Activated T-helper 9 cell treated with anti-CD3 and anti-CD28 coated beads, Interleukin-2, amount 50 U/mL, for 16 hours (primary cell): ENCODE measurements at places on chromosomes 16 and 17.

GRCh38 chr17:39800540-39800939 is 62.8 kb downstream of the GRB7 start:
- DNase-seq: peak; percentile 15

- DNase-seq: no peak
Measured at GRCh38 chr16:89067677-89068443, 25.8 kb upstream of the ACSF3 start.

GRCh38 chr16:88926374-88926990 is 50.5 kb downstream of the CBFA2T3 start:
- no peak for DNase-seq

GRCh38 chr16:26391833-26392232 is 674.9 kb upstream of the C16orf82 start:
- no peak for DNase-seq

DNA sequence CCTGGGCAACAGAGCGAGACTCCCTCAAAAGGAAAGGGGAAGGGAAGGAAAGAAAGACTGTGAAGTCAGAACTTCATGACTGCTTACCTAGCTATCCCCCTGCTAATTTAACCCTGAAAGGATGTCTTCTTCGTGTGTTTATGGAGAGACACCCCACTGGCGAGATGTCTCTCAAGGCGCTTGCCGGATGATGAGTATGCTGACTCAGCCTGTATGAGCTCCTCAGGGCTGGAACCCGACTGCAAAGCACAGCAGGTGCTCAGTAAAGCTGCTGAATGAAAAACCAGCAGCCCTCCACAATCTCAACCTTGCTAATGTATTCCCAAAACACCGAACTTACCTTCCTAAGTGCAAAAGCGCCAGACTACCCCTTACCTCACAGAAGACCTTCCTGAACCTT is 2.3 kb downstream of the ANKFY1 start:
- DNase-seq: no peak

GRCh38 chr17:49018748-49019147 is 21.6 kb downstream of the IGF2BP1 start:
- DNase-seq: no peak

GRCh38 chr16:26386096-26386495 is 680.6 kb upstream of the C16orf82 start:
- no peak for DNase-seq

DNA sequence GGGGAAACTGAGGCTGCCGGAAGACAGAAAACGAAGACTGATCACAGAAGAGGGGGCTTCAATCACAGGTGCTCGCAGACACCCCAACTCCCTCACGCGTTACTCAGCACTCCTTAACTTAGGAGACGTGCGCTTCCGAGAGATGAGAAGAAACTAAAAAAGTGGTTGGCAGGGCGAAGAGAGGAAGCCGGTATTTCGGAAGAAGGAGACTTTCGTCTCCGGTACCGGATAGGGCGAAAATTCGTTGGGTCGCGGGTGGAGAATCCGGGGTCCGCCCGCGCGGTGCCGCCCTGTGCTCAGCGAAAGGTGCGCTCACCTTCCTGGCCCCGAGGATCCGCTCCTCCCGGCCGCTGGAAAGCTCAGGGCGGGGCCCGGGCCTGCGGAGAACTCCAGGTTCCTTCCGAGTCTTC is 917 bp upstream of the TBX2 start:
- no peak for DNase-seq

- DNase-seq: no peak
Measured at GRCh38 chr16:14186007-14186794, 115.1 kb downstream of the MRTFB start.

GRCh38 chr17:50169121-50169764 is 3.4 kb downstream of the SGCA start:
- DNase-seq: no peak

GRCh38 chr17:40110026-40110845 is 9.8 kb upstream of the NR1D1 start:
- DNase-seq: no peak

- no peak for DNase-seq
Measured at GRCh38 chr16:69201291-69201690, 14.3 kb downstream of the SNTB2 start.

- DNase-seq: no peak
Measured at GRCh38 chr16:89230255-89230654, 12.8 kb downstream of the ZNF778 start.

DNA sequence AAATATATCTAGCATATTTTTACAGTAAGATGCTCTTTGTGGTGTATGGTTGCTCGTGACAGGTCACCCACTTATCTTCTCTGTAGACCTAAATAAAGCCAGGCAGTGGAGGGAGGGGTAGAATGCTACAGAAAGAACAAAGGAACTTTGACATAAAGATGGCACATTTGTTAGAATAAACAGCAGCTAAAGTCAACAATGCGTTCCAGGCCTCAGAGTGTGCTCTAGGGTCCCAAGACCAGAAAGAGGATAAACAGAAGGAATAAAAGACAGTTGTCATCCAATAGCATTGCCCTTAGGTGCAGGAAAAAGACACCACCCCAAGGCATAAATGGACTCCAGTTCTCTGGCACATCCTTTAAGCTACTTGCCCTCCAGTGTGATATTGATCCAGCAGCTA is 523.0 kb upstream of the CDH11 start:
- DNase-seq: no peak

DNA sequence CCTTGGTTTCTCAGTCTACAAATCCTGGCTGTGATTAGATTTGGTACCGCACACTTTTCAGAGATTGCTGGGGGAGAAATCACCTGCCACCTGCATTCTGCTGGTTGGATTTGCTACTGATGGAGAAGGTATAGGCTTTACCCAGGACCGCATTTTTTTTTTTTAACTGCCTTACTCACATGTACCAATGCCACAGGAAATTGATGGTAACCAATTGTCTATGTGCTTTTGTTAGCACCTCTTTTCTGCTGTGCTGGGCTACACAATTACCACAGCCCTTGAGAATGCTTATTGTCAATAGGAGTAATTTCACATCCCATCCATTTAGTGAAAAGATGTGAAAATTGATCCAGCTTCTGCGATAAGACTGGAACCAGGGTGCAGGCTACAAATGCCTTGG is 74.4 kb upstream of the TANC2 start:
- DNase-seq: no peak

DNA sequence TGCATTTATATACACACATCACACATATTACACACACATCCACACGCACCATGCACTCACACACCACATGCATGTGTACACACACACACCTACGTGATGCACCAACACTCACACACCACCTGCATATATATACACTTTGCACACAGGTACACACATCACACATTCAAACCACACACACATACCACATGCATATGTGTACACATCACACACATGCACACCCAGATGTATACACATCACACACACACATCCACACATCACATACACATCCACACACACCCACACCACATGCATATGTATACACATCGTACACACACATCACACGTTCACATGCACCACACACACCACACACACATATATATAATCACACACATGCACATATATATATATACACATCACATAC is 281.8 kb downstream of the IRF8 start:
- DNase-seq: no peak

GRCh38 chr17:35164716-35165115 is 17.1 kb downstream of the UNC45B start:
- no peak for DNase-seq

DNA sequence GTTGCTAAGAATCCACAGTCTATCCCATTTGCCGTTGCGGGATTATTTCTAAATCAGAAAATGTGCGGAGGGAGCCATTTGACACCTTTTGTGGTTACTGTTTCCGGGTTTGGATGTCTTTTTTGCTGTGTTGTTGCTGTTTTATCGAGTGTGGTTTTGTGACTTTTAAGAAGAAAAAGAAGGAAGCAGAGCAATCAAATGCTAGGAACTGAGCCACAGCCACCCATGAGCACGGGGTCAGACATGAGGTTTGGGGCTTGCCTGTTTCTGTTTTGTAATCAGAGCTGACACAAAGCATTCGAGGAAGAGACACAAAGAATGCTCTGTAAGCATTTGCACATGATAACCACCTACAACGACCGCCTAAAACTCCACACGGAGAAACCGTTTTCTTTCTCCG is 53.1 kb upstream of the CHMP6 start:
- no peak for DNase-seq

- DNase-seq: no peak
Measured at GRCh38 chr17:77227461-77228240, 86.9 kb downstream of the SEC14L1 start.

DNA sequence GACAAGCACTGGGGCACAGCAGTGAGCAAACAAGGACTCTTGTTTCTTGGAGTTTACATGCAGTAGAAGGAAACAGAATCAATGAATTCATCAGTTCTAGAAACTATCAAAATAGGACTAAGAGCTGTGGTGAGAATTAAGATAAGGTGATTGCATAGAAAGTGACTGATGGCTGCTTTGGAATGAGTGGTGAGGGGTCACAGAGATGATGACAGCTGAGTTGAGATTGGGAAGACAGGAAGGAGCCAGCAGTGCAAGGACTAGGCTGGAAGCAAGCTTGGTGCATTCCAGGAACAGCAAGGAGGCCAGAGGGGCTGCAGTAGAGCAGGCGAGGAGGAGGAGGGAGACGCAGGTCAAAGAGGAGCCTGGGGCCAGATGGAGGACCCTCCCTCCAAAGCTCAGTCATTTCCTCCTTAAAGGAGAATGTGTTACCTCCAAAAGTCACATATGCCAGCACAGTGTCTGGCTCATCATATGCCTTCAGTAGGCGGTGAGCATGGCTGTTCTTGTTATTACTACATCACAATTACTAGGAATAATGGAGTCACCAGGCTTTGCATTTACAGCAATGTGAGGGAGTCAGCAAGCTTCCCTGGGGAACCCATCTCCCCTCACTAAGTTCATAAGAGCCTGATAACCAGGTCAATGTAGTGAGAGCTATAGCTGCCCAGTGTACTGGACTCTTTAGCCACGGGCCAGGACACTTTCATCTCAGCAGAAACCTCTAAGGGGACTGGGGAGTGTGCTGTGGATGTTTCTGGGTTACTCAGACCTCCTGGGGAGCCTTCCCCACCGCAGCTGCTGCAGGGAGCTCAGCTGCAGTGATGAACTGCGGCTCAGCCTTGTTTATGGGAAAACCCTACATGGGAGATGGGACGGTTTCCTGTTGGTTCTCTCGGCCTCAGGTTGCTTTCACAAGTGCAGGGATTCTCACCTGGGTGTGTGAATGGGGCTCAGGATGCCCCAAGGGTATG is 157.2 kb downstream of the SEC14L1 start:
- DNase-seq: no peak

DNA sequence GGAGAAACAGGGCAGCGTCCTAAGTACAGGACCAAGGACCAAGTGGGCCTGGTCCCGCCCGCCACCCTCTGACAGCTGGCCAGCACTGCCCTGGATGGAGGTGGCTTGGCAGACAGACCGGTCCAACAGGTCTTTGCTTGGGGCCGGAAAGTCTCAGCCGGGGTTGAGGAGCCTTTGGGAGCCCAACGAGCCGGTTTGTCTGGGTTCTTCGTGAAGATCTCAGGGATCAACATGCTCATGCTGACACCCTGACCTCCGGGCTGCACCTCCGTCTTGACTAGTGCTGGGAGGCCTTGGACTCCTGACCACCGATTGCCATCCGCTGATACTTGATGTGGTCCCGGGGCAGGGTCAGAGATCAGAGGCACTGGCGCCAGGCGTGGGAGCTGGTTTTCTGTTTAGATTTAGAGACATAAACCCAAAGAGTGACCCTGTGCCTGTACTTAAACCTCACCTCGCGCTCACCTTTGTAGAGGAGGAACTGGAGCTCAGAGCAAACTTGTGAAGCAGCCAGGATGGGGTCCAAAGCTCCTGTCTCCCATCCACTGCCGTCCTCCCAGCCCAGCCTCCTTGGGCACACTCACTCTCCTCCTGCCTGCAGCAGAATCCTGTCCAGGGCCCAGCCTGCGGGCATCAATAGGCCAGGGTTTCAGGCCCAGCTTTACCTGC is 92.1 kb upstream of the GSE1 start:
- DNase-seq: no peak

DNA sequence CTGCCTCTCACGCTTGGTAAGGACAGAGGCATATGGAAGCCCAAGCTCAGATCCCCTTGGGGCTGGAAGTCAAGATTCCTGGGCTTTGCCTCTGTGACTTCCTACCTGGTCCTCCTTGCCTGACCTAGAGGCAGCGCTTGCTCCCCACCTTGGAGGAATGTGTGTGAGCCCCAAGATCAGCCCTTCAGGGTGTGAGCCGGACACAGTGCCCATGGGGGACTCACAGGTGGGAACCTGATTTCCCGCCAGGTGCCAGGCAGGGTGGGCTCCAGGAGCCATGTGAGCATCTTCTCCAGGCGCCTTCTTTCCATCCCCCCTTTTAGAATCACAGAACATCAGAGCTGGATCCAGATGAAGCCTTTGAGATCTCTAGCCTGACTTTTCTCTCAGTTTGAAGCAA is 10.2 kb downstream of the CD300LG start:
- DNase-seq: no peak

GRCh38 chr17:80212511-80212910 is 7.6 kb downstream of the SGSH start:
- no peak for DNase-seq

GRCh38 chr16:10805334-10805733 is 13.3 kb downstream of the TVP23A start:
- DNase-seq: no peak

GRCh38 chr17:13355054-13355453 is 246.7 kb downstream of the HS3ST3A1 start:
- DNase-seq: no peak

DNA sequence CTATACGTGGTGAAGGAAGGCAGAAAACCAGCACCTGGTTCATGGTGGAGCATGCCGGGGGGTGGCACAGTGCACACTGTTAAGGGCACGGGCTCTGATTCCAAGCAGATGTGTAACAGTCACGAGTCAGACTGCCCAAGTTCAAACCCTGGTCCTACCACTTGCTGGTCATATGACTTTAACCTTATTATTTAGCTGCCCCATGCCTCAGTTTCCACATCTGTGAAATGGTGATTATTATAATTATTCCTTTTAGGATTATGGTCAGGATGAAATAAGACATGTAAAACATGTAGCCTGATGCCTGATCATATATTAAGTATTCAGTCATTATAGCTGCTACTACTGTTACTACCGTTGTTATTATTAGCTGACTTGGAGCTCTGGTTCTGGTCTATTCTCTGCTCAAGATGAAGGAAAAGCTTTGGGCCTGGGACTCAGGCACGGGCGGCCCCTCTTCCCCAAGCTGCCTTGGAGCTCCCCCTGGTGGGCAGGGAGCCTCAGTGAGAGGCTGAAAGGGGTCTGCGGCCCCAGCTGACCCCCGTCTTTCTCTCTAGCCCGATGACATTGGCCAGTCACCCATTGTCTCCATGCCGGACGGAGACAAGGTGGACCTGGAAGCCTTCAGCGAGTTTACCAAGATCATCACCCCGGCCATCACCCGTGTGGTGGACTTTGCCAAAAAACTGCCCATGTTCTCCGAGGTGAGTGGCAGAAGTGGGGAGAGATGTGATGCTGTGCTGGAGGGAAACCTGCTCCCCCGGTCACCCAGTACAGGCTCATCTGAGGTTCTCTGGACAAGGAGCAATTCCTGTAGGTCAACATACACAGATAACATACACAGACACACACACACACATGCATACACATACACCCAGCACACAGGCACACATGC is 14.0 kb downstream of the NR1D1 start:
- DNase-seq: peak; percentile 56

GRCh38 chr17:1582374-1582773 is 19.8 kb upstream of the PITPNA start:
- no peak for DNase-seq

GRCh38 chr17:78714534-78714933 is 67.5 kb downstream of the CYTH1 start:
- DNase-seq: no peak
